ENCODE measurements at places on chromosomes 4 and X.

- no peaks in the 10 kb centered on the region for H3K36me3 ChIP-seq
- no peak overlapping the region for H3K4me3 ChIP-seq
- H3K4me1 ChIP-seq, result no peaks in the 10 kb centered on the region
- H3K27ac ChIP-seq, result no peak overlapping the region
Measured at GRCh38 chrX:116526010-116526409, 63.2 kb upstream of the CT83 start.

DNA sequence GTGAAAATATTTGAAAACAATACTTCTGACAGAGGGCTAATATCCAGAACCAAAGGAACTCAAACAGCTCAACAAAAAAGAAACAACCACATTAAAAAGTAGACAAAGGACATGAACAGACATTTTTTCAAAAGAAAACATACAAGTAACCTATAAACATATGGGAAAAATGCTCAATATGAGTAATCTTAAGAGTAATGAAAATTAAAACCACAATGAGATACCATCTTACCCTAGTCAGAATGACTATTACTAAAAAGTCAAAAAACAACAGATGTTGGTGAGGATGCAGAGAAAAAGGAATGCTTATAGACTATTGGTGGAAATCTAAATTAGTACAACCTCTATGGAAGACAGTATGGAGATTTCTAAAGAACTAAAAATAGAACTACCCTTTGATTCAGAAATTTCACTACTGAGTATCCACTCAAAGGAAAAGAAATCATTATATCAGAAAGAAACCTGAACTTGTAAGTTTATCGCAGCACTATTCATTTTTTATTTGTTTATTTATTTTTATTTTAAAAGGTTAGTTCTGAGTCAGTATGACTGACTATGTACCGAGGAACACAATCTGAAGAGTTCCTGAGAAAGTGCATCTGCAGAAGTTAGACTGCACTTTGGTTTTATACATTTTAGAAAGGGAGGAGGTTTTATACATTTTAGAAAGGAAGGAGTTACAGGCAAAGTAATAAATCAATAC is 231.3 kb downstream of the INPP4B start:
- H3K27me3 ChIP-seq, result no peaks in the 10 kb centered on the region
- no peak for DNase-seq
- no peaks in the 10 kb centered on the region for H3K4me1 ChIP-seq
- no peak overlapping the region for H3K27ac ChIP-seq
- H3K4me3 ChIP-seq, result no peak overlapping the region

DNA sequence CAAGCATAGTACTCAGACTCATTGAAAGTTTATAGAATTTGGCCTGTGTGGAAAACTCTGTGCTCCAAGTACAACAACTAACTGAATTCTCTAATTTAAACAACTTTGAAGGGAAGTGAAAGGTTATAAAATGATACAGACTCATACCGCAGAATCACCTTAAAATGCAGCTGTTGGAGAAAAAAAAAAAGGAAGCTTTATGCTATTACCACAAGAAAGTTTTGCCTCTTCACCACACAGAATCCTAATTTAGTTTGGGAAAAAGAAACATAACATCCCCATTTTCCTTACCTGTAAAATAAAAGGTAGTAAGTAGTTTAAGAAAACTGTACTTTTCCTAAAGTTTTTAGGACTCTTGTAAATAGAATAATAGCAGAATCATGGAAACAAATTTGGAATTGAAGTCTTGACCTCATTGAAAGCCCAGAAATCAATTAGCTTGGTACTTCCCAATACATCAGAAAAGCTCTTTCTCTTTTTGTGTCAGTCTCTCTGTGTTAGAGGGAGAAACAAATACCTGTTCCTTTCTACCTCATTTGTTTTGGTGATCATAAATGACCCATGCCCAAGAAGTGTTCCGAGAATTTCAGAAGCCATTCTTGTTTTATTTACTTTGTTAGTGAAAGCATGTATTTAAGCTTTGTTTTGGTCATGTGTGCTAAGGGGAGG is 78.8 kb downstream of the NFKB1 start:
- H3K27me3 ChIP-seq, result no peaks in the 10 kb centered on the region
- no peak overlapping the region for H3K27ac ChIP-seq
- H3K4me3 ChIP-seq, result no peak overlapping the region
- H3K36me3 ChIP-seq, result peaks cover 29% of the 10 kb centered on the region

DNA sequence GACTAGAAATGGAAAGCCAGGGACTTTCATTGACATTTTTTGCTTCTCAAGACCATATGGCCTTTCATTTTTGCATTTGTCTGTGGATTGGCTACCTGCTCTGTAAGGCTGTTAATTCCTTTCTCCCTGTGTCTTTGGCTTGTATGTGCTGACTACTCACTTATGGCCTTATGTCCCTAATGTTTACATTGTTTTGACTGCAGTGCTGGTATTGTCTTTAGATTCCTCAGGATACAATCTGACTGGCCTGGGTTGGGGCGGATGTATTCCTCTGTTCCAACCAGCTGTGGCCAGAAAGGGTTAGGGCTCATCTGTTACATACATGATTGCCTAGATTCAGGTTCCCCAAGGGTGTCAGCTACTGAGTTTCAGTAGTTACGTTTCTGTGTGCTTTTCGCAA is 108.1 kb downstream of the RAPGEF2 start:
- H3K4me1 ChIP-seq, result peaks cover 7% of the 10 kb centered on the region
- no peaks in the 10 kb centered on the region for H3K36me3 ChIP-seq
- no peak for DNase-seq
- H3K27ac ChIP-seq, result no peak overlapping the region

DNA sequence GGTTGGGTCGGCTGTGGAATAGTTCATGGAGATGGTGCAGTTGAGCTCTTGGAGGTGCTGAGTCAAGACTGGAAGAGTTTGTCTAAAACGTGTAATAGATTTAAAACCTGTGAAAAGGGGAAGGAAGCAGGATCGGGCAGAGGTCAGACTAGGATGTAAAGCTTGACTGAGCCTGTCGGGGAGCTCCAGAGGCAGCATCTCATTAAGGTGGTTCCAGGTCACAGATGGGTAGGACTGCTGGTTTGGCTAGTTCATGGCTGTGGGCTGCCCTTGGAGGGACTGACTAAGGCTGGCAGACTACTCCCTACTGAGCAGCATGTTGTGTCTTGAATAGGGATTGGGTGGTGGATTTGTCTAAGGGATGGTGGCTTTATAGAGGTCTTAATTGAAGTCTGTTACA is 28.4 kb upstream of the WDR1 start:
- H3K27ac ChIP-seq, result no peak overlapping the region
- DNase-seq, result no peak
- H3K36me3 ChIP-seq, result no peaks in the 10 kb centered on the region

DNA sequence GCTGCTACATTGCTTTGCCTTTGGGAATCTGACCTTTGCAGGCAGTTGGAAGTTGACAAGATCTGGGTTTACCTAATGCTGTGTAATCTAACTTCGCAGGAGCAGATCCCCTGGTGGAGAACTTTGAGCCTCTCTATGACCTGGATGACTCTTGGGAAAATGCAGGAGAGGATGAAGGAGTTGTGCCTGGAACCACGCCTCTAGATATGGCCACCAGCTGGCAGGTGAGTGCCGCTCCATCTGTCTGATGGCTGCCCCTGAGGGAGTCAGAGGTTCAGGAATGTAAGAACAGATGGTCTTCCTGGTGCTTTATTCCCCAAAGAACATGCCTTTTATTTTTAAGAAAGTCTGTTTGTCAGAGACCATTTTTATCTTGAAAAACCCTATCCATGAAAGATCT is 109.3 kb downstream of the NFKB1 start:
- H3K27me3 ChIP-seq, result no peaks in the 10 kb centered on the region
- DNase-seq, result no peak
- H3K36me3 ChIP-seq, result peaks cover 52% of the 10 kb centered on the region
- H3K4me3 ChIP-seq, result no peak overlapping the region

DNA sequence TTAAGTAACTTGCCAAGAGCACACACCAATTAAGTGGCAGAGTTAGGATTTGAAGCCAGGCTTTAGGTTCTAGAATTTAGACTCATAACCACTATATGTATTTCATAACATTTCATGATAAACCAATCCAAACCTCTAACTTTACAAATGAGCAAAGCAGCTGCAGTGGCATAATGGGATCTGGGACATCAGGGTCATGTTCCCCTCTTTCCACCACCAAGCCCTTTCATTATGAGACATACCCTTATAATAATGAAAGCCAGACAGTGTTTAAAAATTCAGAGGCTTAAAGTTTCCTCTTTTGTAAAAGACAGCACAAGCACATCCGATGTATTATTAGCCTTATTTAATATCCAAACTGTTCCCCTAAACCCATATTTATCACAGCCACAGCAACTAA is 28.3 kb upstream of the AMELX start:
- no peak overlapping the region for H3K27ac ChIP-seq
- H3K36me3 ChIP-seq, result no peaks in the 10 kb centered on the region
- DNase-seq, result no peak
- H3K4me3 ChIP-seq, result no peak overlapping the region
- no peaks in the 10 kb centered on the region for H3K4me1 ChIP-seq
- H3K27me3 ChIP-seq, result no peaks in the 10 kb centered on the region
